ENCODE measurements at places on chromosomes 16 and 17.

DNA sequence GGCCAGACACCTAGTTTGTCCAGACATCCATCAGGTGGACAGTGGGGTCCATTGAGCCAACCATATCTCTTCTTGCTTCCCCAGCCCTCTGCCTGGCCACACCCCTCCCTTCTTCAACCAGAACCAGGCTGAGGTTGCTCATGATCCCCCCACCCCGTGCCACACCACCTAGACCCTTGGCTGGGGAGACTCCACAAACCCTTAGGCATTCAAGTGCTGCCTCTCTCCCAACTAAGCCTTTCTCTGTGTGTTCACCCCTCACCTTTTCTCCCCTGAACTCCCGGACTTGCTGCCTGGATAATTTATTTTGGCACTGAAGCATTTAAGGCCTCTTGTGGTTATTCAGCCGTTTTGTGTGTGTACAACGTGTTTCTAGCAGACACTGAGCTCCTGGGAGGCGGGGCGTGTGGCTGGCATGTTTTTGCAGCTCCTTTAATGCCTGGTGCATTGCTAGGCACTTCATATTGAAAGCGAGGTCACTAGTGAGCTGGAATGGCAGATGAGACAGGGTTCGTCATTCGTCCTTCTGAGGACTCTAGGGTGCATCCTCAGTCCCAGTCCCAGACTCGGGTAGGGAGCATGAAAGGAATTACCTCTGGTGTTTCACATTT lies 28.7 kb downstream of the CACNA1G start:
- DNase-seq, result no peak

DNA sequence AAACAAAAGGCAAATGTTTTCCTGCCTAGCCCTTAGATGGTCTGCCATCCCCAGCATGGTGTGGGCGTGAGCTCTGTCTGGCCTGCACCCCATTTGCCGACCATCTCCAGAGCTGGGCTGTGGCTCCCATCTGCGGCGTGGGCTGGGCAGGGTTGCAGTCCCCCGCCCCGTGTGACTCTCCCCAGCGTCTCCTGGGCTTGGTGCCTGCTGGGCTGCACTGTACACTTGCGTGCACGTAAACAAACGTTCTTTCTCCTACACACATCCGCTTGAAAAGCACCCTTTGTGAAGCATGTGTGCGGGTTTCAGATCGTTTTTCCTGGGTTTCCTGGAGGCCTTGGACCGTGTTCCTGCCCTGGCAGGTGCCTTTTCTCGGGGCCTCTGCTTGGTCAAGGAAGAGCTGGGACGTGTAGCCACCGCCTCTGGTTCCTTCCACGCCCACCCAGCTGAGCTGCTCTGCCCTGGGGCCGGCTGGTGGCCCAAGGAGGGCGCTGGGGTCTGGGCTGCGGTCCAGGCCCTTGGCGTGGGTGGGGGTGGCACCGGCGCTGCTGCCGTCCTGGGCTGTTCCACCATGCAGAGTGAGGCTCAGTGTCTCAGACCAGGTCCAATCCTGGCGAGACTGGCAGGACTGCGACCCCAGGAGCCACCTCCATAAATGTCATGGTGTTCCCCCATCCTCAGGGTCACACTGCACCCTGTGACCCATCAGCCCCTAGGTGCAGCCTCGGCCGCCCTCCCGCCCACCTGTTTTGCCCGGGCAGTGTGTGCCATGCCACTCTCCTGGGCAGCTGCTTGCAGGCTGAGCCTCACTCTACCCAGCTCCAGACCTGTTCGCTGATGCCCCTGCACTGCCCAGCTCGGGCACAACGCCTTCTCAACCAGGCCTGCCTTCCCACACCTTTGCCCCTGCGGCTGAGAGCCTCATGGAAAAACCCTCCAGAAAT lies 9.9 kb upstream of the BAIAP3 start:
- DNase-seq, result no peak

DNA sequence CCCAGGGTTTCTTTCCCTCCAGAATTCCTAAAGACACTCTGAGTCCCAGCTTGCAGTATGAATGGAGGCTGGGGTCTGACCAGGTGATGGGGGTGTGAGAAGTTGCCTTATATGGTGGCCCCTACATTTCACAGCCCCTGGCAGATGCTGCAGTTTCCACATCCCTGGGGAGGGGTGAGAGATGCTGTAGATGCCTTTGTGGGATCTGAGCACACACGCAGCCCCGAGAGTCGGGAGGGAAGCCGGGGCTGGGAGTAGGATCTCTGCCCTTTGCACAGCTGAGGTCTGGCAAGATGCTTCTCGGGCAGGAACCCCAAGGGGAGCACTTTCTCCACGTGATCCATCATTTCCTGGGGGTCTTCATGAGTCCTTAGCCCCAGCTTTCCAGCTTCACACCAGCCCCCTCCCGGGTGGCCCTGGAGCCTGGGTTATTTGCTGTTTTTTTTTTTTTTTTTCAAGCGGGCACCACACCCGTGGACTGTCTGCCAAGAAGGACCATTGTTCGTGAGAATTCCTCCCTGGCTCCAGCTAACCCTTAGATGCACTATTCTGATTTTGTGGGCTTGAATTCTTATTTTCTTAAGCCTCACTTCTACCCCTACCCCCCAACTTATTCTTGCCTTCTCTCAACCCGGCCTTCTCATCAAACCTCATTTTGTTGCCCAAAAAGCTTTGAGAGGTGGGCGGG lies 50.6 kb downstream of the NTN1 start:
- no peak for DNase-seq

DNA sequence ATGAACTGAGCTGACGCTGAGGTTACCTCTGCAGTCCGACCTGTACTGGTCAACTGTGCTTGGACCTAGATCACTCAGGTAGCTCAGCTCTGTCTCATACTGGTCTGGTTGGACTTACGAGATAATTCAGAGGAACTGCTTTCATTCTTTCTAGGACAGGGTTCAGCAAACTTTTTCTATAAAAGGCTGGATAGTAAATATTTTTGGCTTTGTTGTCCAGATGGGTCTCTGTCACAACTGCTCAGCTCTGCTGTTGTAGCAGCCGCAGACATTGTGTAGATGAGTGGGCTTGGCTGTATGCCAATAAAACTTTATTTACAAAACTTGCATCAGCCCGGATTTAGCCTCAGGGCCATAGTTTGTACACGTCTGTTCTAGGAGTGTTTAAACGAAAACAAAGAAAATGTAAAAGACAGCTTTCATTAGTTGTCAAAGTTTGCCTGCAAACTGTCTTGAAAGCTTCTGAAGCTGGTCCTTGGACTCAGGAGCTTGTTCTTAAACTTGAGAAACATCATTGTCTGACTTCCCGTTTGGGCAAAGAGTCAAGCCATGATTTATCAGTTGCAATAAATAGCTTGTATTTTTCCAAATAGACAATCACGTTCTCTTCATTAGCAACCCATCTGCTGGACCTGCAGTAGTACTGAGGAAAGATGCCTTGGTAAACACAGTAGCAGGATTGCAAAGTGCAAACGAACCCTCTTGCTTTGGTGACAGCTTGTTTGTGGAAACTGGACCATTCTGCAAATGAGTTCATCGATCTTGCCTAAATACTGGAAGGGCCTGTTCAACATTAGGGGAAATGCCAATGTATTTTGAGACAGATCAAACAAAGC lies 253.4 kb downstream of the SNX29 start:
- peak; percentile 76 for DNase-seq

GRCh38 chr16:79099716-79100115 lies 500.8 kb downstream of the MAF start:
- DNase-seq, result no peak

DNA sequence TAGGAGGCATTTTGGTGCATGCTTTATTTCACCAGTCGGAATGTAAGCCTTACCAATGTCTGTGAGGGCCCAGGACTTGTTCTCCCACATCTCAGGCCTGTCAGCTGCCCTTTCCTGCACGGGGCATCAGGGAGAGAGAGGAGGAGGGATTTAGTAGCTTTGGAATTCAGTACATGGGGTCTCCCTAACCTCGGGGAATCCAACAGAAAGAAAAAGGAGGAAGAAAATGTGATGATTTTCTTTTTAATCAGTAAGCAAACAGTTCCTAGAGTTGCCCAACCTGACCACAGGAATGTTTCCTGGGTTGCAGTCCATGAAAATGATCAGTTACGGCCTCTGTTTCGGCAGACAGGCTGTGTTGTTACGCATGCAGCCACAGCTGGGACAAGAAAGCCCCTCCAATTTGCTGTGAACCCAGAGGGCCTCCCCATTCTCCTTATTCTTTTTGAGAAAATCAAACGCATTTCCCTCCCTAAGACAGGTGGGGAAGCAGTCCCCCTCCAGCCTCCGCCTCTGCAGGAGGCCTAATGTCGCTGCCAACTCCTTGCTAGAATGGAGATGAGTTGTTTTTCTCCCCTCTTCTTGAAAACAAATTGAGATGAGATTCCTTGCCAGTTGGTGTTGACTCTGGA lies 53.1 kb upstream of the TANGO6 start:
- peak; percentile 69 for DNase-seq

DNA sequence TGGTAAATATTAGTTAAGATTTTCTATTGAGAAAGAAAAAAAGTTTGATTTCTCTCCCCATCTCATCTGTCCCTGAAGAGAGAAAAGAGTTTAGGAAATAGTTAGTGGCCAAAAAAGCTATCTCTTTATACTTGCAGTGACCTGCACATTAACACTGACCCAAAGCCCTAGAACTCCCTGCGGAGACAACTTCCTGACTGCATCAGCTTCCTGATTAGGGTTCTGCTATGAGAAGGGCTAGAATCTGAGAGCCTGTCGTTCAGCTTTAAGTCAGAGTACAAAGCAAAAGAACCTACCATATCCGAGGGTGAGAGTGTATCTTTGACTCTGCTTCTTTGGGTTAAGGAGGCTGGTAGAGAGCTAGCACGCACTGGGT lies 24.7 kb downstream of the LIMD2 start:
- peak; percentile 14 for DNase-seq

Measured in ELR (cell line).